Activated T-cell treated with anti-CD3 and anti-CD28 coated beads, Interleukin-2, amount 50 U/mL, for 72 hours (primary cell): ENCODE measurements at places on chromosomes 7 and 10. TPM values are rescaled to one million over a fixed set of nuclear protein-coding genes. Genes with fewer than 3 reads are reported as not detected.

CPN1 gene
- total RNA-seq = not detected

ALOX5 gene
- total RNA-seq = 4.0 TPM

CFTR gene
- total RNA-seq = not detected

NXPH1 gene
- total RNA-seq = not detected

ELN gene
- total RNA-seq = not detected

ABCA13 gene
- total RNA-seq = not detected

- H3K36me3 ChIP-seq = no peaks in the 10 kb centered on the region
- no peak overlapping the region for H3K27ac ChIP-seq
- no peaks in the 10 kb centered on the region for H3K4me1 ChIP-seq
- H3K27me3 ChIP-seq = peaks cover 34% of the 10 kb centered on the region
Measured at GRCh38 chr7:90552521-90552920, 43.6 kb upstream of the CDK14 start.

DNA sequence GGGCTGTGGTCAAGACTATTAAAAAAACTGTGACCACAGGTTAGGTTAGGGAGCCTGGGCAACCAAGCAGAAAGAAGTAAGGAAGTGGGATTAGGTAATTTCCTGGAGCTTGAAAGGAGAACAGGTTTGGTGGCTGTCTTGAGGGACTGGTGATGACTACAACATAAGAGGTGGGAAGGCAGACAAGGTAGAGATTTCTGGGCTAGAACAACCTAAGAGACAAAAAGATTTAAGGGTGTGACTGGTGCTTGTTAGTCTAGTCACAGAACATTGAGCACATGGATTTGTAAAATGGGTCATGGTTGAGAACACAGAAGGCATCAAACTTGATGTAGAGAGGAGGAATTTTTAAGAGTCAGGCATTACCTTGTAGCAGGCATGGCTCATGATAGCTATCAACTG lies 123.7 kb upstream of the ASAH2 start:
- no peaks in the 10 kb centered on the region for H3K4me1 ChIP-seq
- H3K27ac ChIP-seq = no peak overlapping the region
- DNase-seq = no peak
- H3K36me3 ChIP-seq = peaks cover 4% of the 10 kb centered on the region
- H3K27me3 ChIP-seq = no peaks in the 10 kb centered on the region

- no peak overlapping the region for H3K4me3 ChIP-seq
- H3K27ac ChIP-seq = no peak overlapping the region
- no peaks in the 10 kb centered on the region for H3K36me3 ChIP-seq
- H3K27me3 ChIP-seq = no peaks in the 10 kb centered on the region
Measured at GRCh38 chr7:47677664-47678063, 95.8 kb upstream of the TNS3 start.

DNA sequence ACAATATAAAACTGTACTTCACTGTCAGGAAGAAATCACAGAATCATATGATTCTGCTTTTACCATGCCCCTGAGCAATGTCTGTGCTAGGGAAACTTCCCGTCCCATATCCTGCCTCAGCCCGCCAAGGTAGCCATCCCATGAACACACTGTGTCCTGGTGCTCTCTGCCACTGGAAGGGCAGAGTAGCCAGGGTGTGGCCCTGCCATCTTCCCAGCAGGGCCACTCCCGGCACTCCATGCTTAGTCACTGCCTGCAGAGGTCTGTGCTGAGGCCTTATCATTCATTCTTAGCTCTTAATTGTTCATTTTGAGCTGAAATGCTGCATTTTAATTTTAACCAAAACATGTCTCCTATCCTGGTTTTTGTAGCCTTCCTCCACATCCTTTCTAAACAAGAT lies 31.8 kb downstream of the AP3M1 start:
- no peak overlapping the region for H3K4me3 ChIP-seq
- DNase-seq = no peak
- H3K27me3 ChIP-seq = no peaks in the 10 kb centered on the region

DNA sequence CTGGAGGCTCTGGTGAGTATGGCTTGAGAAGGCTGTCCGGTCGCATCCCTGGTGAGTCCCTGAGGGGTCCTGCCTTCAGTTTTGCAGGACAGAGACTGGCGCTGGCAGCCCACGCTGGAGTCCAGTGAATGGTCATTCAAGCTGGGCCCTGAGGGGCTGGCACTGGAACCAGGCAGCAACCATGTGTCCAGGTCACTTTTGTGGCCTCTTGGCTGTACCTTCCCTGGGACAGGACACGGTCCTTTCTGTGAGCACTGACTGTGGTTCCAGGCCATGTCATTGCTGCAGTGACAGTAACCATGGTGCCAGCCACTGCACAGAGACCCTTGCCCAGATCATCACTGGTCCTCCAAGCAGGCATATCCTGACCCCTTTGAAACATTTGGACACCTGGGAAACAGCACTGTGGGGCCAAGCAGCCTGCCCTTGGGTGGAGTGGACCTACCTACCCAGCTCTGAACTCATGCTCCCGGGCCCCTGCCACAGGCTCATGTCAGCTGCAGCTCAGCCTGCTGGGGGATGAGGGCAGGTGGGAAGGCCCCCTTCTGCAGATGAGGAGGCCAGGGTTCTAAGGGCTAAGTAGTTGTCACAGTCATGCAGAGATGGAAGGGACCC lies 72.1 kb downstream of the ADCY1 start:
- H3K27ac ChIP-seq = no peak overlapping the region
- no peak overlapping the region for H3K4me3 ChIP-seq
- DNase-seq = no peak
- H3K36me3 ChIP-seq = no peaks in the 10 kb centered on the region

- no peaks in the 10 kb centered on the region for H3K36me3 ChIP-seq
- H3K4me3 ChIP-seq = no peak overlapping the region
- H3K4me1 ChIP-seq = no peaks in the 10 kb centered on the region
Measured at GRCh38 chr10:104479906-104480593, 126.4 kb downstream of the CFAP58 start.

DNA sequence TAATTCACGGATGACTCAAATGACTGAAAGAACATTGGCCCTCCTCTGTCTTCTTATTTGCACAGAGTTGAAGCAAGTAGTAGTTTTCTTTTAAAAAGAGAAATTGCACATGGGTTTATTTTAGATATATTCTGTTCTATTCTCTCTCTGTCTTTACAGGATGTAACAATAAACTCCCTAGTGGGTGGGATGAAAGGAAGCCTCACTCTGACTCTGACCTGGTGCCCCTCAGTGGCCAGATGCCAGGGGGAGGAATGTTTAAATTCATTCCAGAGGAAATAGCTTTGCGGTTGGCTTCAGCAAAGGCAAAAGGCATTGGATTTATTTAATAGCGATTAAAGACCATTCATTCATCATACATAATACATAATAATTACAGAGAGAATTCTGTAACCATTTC lies 156.4 kb upstream of the MTPN start:
- H3K27ac ChIP-seq = no peak overlapping the region
- no peak overlapping the region for H3K4me3 ChIP-seq
- no peaks in the 10 kb centered on the region for H3K27me3 ChIP-seq
- H3K36me3 ChIP-seq = peaks cover 2% of the 10 kb centered on the region
- DNase-seq = no peak

DNA sequence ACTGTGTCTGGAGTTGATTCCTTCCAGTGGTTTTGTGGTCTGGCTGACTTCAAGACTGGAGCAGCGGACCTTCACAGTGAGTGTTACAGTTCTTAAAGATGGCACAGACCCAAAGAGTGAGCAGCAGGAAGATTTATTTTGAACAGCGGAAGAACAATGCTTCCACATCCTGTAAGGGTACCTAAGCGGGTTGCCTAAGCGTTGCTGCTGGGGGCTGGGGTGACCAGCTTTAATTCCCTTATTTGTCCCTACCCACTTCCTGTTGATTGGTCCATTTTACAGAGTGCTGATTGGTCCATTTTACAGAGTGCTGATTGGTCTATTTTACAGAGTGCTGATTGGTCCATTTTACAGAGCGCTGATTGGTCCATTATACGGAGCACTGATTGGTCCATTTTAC lies 13.2 kb downstream of the AKR1B15 start:
- H3K4me3 ChIP-seq = no peak overlapping the region
- no peak for DNase-seq
- H3K36me3 ChIP-seq = peaks cover 8% of the 10 kb centered on the region
- H3K4me1 ChIP-seq = peaks cover 5% of the 10 kb centered on the region
- H3K27ac ChIP-seq = no peak overlapping the region

DNA sequence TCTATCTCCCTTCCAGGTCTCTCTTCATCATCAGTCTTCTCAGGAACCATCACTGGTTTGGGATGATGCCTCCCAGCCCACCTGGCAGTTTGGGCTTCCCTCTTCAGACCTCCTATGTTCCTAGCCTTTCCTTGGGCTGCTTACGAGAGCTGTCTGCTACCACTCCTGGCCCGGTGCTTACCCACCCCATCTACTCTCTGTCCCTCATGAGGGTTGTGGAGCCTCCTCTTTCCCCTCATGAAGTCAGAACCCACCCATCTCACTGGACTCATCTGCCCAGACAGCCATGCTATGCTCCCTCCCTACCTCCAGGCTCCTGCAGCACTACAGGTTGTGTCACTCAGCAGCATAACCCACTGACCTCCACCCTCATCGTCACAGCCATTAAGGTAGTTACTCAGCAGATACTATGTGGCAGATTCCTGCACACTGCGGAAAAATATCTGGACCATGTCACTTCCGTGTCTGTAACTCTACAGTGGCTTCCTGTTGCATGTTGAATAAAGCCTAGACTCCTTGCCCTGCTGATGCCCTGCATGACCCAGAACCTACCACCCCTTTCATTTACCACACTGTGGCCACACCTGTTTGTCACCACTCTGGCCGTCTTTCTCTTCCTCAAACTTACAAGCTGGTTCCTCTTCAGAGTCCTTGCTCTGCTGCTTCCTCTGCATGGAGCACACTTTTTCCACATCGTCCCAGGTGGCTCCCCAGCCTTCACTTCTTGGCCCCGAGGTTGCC lies 2.0 kb downstream of the DBNL start:
- peak; percentile 28 for DNase-seq
- H3K36me3 ChIP-seq = peaks cover 12% of the 10 kb centered on the region
- peaks cover 69% of the 10 kb centered on the region for H3K4me1 ChIP-seq

DNA sequence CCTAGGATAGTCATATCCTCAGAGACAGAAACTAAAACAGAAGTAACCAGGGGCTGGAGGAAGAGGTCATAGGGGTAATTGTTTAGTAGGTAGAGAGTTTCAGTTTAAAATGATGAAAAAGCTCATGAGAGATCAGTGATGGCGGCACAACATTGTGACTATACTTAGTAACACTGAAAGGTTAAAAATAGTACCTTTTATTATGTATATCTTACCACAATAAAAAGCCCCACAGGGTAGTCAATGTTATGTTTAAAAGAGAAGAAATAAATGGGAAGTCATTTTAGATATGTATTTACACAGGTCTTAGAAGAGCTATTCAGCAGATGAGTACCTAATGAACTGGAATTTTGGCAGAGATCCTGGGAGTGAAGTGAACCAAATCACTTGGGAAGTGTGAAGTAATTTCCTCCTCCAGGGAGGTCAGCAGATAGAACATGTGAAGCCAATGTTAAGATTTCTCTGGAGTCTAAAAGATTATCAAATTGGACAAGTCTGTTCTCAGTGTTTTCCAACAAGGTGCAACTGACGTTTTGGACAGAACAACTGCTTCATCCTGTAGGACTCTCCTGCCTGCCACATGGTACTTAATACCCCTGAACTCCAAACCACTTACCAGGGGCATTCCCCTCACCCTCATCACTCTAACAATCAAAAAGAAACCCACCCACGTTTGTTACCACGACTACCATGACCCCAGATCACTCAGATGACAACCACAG lies 6.4 kb downstream of the CDCA7L start:
- H3K27me3 ChIP-seq = no peaks in the 10 kb centered on the region
- H3K4me1 ChIP-seq = peaks cover 82% of the 10 kb centered on the region
- peak; percentile 79 for DNase-seq
- H3K36me3 ChIP-seq = peaks cover 10% of the 10 kb centered on the region
- H3K27ac ChIP-seq = peak overlapping the region; percentile 93

- H3K4me3 ChIP-seq = no peak overlapping the region
- DNase-seq = peak; percentile 31
- H3K27me3 ChIP-seq = no peaks in the 10 kb centered on the region
- no peak overlapping the region for H3K27ac ChIP-seq
Measured at GRCh38 chr7:67625257-67625737, 628.7 kb downstream of the TYW1 start.

GRCh38 chr10:43260911-43261577 lies 5.8 kb downstream of the RASGEF1A start:
- H3K4me1 ChIP-seq = no peaks in the 10 kb centered on the region
- no peak overlapping the region for H3K27ac ChIP-seq
- no peaks in the 10 kb centered on the region for H3K36me3 ChIP-seq
- H3K4me3 ChIP-seq = no peak overlapping the region
- no peak for DNase-seq
- H3K27me3 ChIP-seq = peaks cover 13% of the 10 kb centered on the region

DNA sequence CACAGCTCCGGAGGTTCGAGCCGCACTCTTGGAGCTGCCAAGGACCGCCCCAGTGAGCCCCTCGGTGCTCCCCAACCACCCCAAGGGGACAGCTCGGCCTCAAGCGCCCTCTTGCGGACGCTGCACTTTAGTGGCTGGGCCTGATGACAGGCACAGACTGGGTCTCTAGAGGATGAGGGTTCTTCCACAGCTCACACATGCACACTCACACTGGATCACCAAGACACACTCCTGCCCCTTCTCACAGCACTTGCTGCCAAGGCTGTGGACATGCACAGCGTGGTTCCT lies 2.1 kb downstream of the RET start:
- no peaks in the 10 kb centered on the region for H3K4me1 ChIP-seq
- no peak overlapping the region for H3K27ac ChIP-seq
- DNase-seq = peak; percentile 50
- no peak overlapping the region for H3K4me3 ChIP-seq
- peaks cover 31% of the 10 kb centered on the region for H3K27me3 ChIP-seq
- H3K36me3 ChIP-seq = no peaks in the 10 kb centered on the region

GRCh38 chr7:38977685-38978084 lies at the start of gene POU6F2:
Gene POU6F2, plus strand, starts transcription at chr7:38977909. Its CDS starts 45 bp downstream, at chr7:38977954.
- H3K4me3 ChIP-seq = no peak within 1 kb of the TSS
- H3K27me3 ChIP-seq = peaks cover 61% of the 10 kb centered on the region
- no peaks in the 10 kb centered on the region for H3K36me3 ChIP-seq

- no peaks in the 10 kb centered on the region for H3K27me3 ChIP-seq
- H3K27ac ChIP-seq = no peak overlapping the region
- no peak for DNase-seq
- peaks cover 48% of the 10 kb centered on the region for H3K4me1 ChIP-seq
- H3K36me3 ChIP-seq = no peaks in the 10 kb centered on the region
Measured at GRCh38 chr7:150429699-150430098, 20.7 kb upstream of the GIMAP8 start.
